ENCODE measurements at places on chromosomes 6 and 20.

- no peak for DNase-seq
Observed at GRCh38 chr6:1868561-1869261, 259.0 kb downstream of the FOXC1 start.

GRCh38 chr20:41359541-41360011 is 7.0 kb downstream of the EMILIN3 start:
- no peak for DNase-seq

DNA sequence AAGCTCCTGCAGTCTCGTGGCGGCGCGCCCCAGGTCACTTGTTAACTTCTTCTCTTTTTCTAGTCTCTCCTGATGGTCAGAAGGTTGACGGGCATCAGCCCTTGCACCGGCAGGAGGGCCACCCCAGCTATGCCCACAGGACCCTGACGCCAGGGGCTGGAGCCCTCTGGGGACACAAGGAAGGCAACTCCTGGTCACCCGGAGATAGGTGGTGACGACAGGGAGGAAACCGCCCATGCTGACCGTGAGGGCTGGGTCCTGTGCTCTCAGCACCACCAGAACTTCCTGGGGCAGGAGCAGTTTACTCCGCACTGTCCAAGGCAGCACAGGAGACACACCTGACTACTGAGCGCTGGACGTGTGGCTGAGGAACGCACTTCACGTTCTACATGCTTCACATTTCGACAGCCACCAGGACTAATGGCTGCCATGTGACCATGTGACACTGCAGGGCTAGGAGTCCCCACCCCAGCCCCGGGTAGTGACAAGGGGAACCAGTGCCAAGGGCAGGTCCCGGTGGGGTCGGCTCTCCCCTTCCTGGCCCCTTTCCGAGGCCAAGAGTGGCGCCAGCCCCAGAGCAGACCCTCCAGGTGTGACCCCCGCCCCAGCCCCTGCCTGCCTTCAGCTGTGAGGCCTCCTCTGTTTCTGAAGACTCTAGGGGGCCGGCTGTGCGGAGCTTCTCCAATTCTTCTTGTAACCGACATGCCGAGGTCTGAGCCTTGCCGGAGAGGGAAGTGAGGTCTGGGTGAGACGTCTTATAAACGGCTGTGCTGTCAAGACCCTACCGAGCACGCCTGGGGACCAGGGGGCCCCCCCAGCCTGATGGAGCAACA is 45.2 kb downstream of the DSTN start:
- no peak for DNase-seq

DNA sequence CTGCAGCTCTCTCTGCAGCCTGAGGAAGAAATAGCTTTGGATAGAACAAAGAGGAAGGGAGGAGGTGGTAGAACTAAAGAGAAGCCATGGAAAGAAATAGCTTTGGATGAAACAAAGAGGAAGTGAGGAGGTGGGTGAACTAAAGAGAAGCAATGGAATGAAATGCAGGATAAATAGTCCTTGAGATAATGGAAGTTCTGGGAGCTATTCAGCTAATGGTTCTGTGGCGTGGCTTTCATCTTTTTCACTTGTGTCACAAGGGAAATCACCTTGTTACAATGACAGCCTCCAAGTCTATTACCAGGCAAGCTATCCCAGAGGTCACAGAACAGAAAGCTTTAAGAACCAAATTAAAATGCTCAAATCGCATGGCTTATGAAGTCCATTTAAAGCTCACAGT is 141.3 kb upstream of the ARG1 start:
- no peak for DNase-seq

- no peak for DNase-seq
Observed at GRCh38 chr6:3912361-3913076, 63.3 kb downstream of the FAM50B start.

DNA sequence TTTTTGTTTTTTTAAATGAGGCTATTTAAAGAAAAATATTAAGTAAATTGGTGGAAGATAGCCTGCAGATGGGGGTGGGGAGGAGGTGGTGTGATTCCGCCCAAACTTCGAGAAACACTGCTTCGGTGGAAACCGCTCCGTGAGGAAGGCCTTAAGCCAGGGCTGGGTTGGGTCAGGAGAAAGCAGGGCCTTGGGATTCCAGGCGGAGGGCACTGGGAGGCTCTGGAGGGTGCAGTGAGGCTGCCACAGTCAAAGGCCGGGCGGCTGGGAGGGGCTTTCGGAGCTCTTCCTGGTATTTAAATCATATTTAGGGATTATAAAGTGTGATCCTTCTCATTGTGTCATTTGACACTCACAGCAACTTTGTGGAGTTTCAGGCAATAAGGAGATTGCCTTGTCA is 22.2 kb upstream of the SCRT2 start:
- no peak for DNase-seq

- no peak for DNase-seq
Observed at GRCh38 chr20:23493172-23493772, 2.4 kb downstream of the CST8 start.

DNA sequence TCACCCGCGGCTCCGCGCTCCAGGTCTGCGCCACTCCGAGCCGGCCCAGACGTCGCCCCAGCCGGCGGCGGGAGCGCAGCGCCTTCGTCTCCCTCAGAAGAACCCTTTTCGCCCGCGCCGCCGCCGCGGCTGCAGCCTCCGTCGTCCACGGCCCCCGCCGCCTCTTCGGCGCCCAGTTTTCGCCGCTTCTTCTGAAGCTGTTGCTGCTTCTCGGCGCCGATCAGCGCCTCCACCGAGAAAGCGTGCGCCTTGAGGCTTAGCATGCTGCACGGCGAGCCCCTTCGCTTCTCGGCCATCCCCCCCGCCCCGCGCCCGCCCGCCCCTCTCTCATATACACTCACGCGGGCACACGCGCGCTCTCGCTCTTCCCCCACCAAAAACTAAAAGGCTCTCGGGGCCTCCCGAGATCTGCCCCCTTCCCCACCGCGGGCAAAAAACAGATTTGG is 489 bp downstream of the TBX18 start:
- no peak for DNase-seq
